ENCODE measurements at places on chromosomes 7 and 10.

DNA sequence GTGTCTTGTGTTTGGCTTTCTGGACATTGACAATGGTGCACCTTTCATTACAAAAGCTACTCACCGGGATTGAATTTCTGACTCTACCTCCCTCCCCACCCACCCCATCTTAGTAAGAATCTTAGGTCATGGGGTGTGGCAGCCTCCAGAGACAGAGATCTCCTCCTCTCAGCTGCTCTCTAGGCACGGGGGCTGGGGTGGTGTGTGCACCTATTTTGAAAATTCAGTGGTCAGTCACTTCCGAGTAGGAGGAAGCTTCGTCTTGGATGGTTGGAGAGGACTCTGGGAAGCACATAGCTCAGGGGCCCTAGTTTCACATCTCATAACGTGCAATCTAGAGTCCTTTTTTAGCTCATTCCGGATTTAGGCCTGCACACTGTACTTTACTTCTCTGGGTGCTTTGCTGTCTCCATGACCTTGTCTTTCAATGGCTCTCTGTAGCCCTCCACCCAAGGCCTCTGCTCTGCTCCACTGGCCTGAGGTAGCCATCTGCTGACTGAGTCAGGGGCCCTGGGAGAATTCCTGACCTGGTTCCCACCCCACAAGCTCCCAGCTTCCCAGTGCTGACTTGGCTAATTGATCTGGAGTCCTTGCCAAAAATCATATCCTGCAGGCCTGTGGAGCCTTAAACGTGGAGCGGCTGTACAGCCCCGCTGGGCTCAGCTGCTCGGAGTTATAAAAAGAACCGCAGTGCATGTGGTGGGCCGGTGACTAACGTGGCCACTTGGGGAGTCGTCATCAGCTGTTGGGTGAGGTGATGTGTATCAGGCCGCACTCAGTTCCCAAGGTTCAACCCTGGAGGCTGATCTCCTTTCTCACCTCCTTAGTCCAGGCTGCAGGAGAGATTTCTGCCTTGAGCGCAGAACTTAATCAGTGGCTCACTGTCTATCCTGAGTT lies 19.3 kb upstream of the ADAMTS14 start:
- no peak for DNase-seq

DNA sequence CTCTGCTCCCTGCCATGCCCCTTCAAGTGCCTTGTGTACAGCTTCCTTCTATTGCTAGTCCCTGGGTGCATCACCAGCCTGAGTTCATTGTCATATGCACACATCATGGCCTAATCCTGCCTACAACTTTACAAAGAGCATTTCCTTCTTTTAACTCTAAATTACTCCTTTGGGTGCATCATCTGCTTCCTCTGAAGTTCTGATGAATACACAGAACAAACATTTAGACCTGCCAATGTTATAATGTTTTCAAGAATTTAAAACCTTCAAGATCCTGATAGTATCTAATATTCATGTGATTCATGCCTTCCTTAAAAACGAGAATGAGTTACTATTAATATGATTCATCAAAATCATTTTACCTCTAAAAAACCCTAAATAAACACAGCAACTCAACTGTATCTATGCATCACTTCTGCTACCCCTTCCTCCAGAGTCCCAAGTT lies 357.1 kb downstream of the MAGI2 start:
- DNase-seq: no peak

DNA sequence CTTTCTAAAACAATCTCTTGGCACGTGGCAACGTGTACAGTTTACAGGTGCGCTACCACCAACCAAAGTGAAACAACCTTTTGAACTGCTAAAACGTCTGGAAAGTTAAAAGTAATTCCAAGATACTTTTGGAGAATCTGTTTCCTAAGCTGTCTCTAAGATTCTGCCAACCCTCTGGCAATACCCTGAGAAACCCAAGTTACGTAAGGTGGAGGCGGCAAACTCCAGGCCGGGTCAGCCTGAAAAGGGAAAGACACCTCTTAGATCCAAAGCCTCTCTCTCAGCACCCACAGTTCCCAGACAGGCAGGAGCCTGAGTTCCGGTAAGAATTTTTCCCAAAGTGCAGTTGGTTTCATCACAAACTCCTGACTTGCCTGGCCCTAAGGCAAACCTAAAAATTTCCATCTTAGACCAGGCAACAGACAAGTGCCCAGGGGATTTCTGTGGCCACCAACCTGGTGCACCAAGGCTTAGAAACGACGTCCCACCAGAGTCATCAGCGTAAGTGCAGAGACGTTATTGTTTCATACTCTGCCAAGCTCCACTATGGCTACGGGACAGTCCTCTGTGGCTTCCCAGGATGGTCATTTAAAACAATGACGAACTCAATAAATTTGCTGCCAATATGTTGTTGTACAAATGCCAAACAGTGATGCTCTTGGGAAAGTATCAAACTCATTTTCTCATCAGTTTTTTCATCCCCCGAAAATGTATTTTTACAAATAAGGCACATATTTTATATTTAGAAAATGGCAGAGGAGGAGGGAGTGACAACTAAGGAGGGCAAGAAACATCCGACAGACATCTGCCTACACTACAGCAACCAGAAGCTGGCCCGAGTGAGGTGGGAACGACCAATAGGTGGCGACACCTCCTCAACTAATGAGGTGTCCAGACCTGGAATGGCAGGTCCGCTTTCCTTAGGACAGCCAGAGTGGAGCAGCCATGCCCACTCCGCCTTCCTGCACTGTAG lies 205.8 kb upstream of the FRMD4A start:
- no peak for DNase-seq

DNA sequence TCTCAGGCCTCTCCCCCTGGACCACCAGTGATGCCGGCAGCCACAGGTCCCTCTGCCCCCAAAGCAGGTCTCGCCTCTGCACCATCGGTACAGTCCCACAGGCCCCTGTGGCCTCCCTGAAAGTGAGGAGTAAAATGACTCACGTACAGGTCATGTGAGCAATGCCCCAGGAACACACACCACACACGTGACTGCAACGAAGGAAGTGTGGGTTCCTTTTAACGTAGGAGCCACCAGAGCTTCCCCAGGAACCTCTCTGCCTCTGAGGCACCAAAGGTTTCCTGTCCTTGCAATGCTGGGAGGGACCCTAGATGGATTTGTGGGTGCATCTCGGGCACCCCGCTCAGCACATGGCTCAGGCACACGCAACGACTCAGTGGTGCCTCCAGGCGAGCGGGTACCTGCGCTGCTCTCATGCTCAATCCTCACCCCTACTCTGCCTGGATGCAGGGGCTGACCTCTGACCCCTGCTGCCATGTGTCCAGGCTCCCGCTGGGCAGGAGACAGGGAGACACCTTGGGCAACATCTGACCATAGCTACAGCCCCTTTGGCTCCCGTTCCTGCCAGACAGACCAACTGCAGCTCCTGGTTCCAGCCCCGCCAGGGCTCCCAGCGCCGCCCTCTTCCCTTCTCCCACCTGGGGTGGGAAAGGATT lies 120.7 kb downstream of the PRKAG2 start:
- DNase-seq: peak; percentile 31

DNA sequence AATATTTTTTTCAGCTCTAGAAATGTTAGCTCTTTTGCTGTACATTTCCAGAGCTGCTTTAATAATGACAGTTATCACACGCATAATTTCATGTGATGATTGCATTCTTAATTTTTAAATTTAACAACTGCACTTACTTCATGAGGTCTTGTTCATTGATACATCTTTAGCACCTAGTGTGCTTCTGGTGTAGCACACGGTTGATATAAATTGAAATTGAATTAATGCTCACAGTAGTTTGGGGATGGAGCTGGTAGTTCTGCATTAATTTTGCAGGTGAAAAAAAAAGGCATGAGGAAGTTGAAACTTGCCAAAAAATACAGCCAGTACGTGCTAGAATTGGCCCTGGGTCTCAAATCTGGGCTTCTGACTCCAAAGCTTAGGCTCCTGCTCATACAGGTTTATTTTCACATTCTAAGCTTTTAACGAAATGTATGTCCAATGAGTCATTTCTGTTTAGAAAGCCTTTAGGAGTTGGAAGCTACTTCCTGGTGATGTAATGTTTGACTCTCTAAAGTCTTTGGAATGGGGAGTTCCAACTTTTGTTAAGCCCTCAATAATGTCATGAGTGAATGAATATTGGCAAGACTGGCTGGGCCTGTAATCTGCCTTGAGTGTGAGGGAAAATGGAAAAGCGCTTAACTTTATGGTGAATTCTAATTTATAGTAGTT lies 62.5 kb downstream of the DAGLB start:
- no peak for DNase-seq

DNA sequence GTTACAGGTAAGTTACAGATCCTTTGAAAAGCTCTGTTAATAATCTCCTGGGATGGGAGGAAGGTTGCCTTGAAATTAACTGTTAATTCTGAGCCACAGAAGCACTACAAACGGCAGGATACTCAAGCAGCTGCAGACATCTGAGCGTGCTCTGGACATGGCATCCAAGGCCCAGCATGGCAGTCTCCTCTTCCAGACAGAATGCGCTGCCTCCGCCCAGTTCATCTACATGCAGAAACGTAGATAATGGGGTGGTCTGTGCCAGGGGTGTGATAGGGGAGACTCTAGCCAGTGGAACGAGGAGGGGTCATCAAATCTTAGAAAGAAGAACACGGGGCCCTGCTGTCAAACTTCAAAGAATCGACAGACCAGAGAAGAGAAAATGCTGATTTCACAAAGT lies 13.8 kb downstream of the VIPR2 start:
- no peak for DNase-seq

DNA sequence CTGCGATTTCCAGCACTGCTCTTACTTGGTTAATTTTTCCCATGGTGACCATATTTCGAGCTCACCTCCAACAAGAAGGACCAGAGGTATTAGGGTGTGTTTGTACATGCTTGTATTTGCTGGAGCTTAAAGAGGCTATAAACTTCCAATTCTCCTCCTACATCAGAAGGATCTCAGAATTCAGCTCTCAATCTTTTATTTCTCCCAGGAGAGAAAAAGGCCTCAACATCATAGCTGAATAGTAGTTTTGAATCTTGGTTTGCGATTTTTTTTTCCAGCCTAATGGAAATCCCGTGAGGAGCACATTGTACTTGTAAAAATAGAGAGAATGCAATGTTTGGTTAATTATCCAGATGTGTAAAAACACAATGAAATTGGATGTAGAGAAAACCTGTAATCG lies 69.7 kb downstream of the CPVL start:
- DNase-seq: no peak

DNA sequence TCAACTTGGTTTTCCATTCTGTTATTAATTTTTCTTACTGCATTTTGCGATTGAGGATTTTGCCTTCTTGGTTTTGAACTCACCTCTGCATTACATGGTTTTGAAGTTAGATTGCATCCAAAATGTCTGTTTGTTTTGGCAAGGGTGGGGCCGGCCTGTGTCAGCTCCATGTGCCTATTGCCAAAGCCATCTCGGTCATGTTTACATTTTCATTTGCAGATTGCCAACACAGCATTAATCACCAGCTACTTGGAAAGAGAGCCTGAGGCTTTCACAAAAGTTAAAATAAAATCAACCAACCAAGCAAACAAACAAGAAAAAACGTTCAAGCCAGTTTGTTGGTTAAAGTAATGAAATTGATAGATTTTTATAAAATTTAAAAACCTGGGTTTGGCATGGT lies 695.8 kb downstream of the TYW1 start:
- no peak for DNase-seq

All from stimulated activated CD4-positive, alpha-beta T cell treated with anti-CD3 and anti-CD28 coated beads, Interleukin-15, amount 100 ng/mL, for 1 hour (primary cell).